Activated naive CD8-positive, alpha-beta T cell treated with anti-CD3 and anti-CD28 coated beads, Interleukin-2, amount 50 U/mL, for 24 hours (primary cell): ENCODE measurements at places on chromosomes 7 and 10.

- DNase-seq: no peak
Measured at GRCh38 chr10:84054743-84055142, 84.6 kb upstream of the GHITM start.

DNA sequence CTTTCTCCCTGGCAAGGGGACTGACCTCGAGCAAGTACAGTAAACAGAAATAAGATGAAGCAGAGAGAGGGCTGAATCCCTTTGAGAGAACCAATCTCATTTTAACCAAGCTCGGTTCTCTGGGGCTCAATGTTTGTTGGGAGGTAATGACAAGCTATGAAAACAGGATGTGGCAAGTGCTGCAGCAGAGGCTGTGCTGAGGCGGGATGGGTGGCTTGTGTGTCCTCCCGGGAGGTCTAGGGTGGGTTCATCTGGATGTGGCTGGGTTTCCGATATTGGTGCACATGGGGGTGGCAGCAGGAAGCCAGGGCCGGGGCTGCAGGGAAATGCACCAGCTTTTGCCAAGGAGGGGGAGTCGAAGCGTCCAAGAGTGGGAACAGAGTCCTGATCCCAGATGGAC is 84.5 kb downstream of the AOAH start:
- peak; percentile 47 for DNase-seq

GRCh38 chr7:47751043-47751442 is 169.1 kb upstream of the TNS3 start:
- DNase-seq: no peak

DNA sequence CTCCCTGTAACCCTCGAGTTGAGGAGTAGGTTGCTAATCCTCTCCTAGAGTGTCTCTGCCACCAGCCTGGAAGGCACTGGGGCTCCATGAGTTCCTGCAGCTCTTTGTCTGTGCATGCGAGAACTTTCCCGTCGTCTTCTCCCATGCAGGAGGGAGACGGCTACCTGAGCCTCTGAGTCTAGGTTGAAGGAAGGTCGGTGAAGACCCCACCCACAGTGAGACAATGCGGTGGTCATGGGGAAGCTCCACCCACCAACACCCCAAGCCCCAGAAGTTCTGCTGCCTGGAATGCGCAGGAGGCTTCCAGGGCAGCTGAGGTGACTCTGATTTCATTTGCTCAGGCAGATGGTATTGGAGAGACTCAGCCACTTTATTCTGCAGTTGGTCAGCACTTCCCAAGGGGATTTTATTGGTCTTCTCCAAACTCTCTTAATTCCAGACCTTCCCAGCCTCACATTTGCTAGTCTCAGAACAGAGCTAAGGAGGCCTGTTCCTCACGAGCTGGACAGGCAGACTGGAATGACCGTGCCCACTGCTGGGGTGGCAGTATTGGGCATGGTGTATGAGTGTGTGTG is 36.5 kb downstream of the PTPRE start:
- no peak for DNase-seq

- DNase-seq: no peak
Measured at GRCh38 chr7:66150471-66150870, 35.8 kb downstream of the CRCP start.

DNA sequence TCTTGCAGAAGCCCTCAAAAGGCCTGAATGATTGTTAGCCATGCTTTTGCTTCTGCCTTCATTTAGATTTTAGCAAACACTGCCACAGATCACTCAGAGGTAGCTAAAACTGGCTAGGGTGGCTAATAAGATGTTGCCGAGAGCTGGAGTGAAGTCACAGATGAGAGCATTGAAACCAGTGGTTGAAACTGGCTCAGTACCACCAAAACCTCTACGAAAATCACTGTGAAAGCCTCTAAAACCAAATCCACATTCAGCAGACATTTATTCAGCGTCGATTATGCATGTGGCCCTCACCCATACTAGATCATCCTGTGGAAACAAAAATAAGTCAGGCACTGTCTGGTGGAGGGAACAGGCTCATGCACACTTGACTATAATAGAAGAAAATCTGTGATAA is 50.8 kb downstream of the PIK3CG start:
- DNase-seq: no peak

DNA sequence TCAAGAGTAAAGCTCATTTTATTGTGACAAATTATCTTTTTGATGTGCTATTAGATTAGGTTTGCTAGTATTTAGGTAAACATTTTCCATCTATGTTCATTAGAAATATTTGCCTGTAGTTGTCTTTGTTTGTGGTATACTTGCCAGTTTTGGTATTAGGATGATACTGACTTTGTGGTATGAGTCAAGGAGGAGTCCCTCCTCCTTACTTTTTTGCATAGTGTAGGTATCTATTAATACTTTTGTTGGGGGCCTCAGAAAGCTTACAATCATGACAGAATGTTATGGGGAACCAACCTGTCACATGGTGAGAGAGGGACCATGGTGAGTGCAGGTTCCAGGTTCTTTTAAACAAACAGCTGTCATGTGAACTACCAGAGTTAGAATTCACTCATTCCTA is 102.1 kb downstream of the ZWINT start:
- no peak for DNase-seq

- DNase-seq: no peak
Measured at GRCh38 chr7:106979551-106980357, 64.8 kb upstream of the PRKAR2B start.

- DNase-seq: no peak
Measured at GRCh38 chr10:128086003-128086863, 40.0 kb downstream of the MKI67 start.

GRCh38 chr10:15585303-15585715 is 134.4 kb downstream of the ITGA8 start:
- DNase-seq: peak; percentile 34

DNA sequence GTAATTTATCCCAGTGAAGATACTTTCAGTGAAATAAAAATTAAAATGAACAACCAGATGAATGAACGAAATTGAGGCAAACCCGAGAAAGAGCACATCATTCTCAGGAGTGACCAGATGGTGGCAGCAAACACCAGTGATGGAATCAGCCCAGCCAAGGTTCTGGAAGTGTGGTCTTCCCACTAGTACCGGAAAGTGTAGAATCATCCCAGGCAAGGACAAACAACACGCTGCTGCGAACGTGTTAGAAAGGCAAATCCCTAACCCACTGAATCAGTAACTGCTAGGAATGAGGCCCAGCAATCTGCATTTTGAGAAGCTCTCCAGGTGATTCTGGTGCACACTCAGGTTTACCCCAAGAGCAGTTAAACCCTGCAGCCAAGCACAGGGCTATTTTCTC is 15.5 kb upstream of the SLC18A3 start:
- peak; percentile 34 for DNase-seq

- DNase-seq: no peak
Measured at GRCh38 chr10:58177362-58177947, 90.2 kb downstream of the IPMK start.

DNA sequence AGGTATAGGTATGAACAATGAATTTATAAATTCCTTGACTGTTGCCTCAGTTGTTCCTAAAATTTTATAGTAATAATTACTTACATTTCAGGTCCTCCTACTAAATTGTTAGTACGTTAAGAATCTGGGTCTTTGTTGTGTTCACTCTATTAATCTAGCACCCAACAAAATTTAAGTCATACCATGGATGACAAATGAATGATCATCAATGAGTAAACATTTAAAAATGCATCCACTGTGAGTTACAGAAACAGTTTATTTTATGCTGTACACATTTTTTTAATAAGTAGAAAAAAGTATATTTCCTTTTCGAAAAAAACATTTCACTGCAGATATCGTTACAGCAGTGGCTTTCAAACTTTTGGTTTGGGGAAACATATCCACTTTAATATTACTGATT is 265.2 kb downstream of the PCLO start:
- no peak for DNase-seq

GRCh38 chr10:72158176-72158575 is 57.6 kb upstream of the ANAPC16 start:
- DNase-seq: no peak

GRCh38 chr7:120916121-120916520 is 34.5 kb upstream of the ING3 start:
- DNase-seq: no peak

GRCh38 chr7:95405208-95405607 is 9.0 kb upstream of the PON3 start:
- no peak for DNase-seq

GRCh38 chr10:54060572-54060971 is 740.5 kb downstream of the PCDH15 start:
- DNase-seq: no peak

DNA sequence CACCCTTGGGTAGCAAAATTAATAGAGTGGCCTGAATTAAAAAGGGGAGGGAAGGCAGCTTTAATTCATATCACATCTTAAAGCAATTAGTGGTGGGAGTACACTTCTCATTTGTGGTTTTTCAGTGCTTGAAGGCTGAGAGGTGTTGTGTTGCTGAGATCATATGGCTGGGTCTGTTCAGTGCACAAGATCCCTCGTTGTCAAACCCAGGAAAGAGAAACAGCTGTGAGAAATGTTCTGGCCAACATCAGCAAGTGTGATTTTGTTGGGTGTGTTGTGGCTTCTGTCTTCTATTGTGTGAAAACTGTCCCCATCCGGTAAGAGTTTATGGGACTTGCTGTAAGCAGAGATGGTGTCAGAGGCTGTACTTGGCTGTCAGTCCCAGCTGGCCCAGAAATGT is 197.9 kb upstream of the BMPER start:
- no peak for DNase-seq

GRCh38 chr7:27113991-27114769 is 11.7 kb upstream of the HOXA2 start:
- no peak for DNase-seq

- no peak for DNase-seq
Measured at GRCh38 chr7:127794551-127794950, 142.6 kb downstream of the SND1 start.

GRCh38 chr10:8301831-8302230 is 247.3 kb downstream of the GATA3 start:
- DNase-seq: no peak

DNA sequence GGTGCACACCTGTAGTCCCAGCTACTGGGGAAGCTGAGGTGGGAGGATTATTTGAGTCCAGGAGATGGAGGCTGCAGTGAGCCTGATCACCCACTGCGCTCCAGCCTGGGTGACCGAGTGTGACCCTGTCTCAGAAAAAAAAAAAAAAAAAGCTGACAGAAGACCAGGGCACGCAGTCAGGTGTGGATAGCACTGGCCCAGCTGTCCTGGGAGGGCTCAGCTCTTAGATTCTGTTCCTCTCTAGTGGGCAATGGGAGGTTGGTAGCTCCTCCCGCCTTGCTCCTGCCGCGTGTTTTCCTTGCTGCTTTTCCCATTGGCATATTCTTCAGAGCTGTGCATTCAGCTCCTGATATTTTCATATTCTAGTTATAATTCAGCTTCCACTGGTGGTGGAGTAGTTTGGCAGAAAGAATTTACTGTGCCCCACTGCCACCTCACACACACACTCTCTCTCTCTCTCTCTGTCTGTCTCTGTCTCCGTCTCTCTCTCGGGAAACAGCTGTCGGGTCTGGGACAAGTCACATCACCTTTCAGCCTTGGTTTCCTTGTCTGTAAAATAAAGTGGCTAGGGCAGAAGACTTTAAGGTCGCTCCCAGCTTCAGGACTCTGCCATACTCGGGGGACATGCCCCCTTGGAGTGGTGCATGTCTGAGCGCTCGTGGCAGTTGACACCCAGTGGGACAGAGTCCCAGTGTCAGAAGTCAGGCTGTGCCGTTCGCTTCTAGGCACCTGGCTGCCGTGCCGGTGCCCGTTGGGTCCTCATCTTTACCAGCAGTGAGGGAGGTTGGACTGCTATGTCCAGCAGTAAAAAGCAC is 25.9 kb upstream of the ANKRD2 start:
- DNase-seq: no peak

DNA sequence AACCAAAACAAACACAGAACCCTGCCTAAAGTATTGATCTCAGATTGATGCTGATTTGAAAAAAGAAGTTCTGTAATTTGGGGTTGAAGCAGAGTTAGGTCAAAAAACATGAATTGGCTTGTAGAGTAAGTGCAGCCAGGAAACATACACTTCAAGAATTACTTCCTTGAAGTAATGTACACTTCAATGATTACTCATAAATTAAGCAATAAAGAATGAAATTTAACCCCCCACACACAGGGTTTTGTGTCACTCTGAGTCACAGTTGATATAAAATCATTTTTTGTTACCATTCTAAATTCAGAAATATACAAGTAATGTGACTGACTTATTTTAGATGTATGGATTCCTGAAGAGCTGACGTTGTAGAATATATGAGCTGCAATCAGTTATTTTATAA is 622.2 kb downstream of the POM121L12 start:
- no peak for DNase-seq

DNA sequence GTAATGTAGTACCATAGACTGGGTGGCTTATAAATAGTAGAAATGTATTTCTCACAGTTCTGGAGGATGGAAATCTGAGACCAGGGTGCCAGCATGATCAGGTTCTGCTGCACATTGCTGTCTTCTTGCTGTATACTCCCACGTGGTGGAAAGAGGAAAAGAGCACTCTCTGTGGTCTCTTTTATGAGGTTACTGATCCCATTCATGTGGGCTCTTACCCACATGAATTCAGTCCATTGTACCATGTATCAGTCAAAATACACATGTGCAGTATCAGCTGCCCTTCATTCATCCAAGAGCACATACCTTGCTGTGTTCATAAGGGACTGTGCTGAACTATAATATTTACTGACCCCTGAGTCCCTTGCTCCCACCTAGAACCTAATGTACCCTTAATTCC is 17.1 kb downstream of the PNLIPRP2 start:
- DNase-seq: no peak

- no peak for DNase-seq
Measured at GRCh38 chr10:22570234-22570633, 144.1 kb downstream of the PIP4K2A start.

GRCh38 chr7:131667699-131668098 is 111.3 kb upstream of the PODXL start:
- no peak for DNase-seq

DNA sequence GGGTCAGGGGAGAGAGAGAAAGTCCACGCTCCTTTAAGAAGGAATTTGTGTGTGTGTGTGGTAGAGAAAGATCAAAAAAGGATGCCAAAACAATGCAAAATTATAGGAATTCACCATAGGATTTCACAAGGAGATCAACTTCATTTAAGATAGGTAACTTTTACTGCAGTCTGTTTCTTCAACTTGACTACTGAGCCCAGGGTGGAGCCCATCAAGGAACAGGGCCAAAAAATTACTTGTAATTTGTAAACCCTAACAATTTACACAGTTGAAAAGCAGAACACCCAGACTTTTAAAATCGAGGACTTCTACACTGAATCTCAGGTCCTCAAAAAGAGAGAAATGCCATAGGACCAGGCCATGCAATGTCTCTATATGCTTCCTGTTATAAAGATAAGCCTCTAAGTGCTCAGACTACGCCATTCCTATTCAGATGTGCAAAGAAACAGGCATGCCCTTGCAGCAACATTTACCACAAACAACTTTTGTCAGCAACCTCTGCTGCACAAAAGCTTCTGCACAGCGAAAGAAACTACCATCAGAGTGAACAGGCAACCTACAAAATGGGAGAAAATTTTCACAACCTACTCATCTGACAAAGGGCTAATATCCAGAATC is 10.6 kb upstream of the GIMAP4 start:
- no peak for DNase-seq

- no peak for DNase-seq
Measured at GRCh38 chr7:10122551-10123100, 851.0 kb upstream of the PHF14 start.
